ENCODE measurements at places on chromosomes 11 and 22.

- DNase-seq: no peak
These were observed 33.8 kb downstream of the PRDM10 start for GRCh38 chr11:129968591-129969419.

DNA sequence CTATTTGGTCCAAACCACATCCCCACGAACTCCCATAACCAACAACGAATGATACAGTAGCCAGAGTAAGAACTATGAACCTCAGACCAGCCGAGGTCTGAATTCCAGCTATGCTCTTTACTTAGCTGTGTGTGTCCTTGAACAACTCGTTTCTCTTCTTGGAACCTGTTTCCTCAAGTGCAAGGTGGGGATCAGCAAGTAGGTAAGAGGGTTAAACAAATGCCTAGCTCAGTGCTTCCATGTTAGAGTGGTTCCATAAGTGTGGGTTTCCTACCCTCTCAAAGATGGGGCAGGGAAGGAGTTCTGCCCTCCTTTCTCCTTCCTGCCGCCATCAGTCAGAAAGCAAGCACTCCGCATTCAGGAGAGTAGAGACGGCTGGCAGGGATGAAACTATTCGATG is 283.4 kb upstream of the SYN3 start:
- DNase-seq: no peak

DNA sequence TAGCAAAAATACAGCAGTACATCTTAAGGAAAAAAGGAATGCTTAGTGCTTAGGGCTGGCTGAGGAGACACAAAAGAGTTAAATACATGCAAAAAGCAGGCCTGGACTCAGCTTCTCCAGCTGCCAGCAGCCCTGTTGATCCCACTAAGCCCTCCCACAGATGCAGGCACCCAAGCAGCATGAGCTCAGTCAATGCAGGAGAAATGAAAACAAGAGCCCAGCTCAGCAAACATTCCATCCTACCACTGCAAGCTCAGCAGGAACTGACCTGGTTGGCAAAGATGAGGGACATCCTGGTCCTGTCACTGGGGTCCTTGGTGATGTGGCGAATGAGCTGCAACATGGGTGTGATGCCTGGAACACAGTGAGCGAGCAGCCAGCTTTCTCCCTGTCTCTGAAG is 5.8 kb downstream of the CYB5R2 start:
- no peak for DNase-seq

DNA sequence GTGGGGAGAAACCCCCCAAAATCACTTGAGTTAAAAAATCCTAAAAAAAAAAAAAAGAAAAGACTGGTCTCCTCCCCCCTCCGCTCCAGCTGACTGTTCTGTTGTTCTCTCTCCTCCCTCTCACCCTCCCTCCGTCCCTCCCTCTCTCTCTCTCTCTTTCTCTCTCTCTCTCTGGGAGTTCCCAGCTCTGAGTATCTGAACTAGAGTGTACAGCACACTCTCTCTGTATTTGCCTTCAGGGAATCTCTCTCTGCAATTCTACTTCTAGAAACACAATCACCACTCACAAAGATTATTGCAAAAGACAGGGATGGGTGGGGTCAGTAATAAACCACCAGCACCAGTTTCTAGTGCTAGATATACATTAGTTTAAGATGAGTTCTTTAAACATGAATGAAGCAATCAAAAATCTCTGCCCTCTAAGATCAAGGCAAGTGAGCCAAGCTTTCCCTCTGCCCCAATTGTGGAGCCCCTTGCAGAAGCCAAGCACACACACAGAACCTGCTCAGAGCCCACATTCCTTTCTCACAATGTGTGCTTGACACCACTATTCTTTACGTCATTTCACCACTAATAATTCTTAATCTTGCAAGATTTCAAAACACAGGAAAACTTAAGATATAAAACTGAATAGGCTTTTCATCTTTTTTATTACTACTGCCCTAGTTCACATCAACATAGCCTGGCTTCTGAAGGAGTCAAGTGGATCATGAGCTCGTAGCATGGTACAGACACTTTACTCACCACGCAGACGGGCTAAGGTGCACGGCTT is 133.5 kb downstream of the RBFOX2 start:
- no peak for DNase-seq

DNA sequence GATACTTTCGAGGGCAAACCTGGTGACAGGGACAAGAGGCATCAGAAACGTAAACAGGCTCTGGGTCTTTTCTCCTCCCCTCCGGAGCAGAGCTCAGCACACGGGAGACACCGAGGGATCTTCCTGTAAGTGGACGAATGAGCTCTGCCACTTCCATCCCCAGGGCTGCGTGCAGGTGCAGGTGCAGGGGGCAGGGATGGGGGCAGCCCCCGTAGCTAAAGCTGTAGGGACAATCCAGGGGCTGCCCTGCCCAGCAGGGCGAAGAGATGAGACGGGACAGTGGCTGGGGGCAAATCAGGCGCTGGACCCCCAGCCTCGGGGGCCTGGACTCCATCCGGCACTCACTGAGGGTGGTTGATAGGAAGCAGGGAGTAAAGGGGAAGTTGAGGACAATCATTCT is 505.4 kb downstream of the BRD1 start:
- no peak for DNase-seq

DNA sequence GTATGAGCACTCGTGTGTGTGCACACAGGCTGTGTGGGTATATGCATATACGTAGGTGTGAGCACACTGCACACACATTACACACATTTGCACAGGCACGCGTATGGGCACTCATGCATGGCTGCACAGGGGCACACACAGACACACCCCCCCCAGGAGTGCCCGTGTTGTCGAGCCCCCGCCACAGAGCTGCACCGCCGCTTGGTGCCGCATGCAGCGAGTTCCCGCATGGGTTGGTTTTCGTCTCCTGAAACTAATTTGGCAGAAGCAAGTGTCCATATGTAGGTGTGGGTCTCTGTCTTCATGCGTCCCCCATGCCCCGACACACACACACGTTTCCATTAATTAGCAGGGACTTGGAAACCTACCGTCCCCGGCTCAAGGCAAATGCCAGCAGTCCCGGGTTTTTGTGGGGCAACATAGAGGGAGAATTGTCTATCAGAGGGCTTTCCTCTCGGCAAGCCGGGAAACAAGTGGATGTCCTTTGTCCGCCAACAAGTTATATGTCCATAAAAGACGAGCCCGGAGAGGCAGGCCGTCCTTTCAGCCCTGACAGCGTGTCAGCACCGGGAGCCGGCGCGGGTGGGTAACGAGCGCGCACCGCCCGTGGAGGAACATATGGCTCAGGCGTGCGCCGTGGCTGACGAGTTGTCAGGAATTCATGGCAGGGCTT is 1291.7 kb downstream of the BRD1 start:
- DNase-seq: no peak

DNA sequence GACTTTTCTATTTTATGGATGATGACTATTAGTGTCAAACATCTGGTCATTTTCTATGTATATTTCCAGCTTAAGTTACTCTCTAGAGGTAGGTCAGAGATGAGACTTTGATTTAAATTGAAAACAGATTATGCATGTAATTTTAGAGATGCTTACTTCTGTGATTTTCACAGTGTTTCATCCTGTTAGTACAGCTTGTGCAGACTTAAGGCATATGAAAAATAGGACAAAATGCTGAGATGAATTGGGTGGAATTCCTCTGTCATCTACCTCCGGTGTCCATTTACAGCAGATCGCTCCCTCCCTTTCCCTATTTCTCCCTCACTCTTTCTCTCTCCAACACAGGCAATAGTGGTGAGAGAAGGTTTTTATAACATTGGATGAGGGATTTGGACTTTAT is 14.1 kb downstream of the JAM3 start:
- no peak for DNase-seq

- peak; percentile 34 for DNase-seq
These were observed 13.5 kb downstream of the PGA5 start for GRCh38 chr11:61254403-61255025.

DNA sequence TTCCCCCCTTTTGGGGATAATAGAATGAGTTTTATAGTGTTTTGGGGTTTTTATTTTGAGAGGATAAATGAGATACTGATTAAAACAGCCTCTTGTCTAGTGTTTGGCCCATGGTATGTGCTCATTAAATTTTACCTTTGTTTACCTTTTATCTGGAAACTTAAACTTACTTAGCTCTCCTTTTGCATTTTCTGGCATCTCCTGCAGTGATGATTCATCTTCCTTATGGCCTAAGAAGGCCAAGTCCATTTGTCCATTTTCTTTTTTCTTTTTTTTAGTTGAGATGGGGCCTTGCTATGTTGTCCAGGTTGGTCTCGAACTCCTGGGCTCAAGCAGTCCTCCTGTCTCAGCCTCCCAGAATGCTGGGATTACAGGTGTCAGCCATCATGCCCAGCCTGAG is 156.3 kb downstream of the COMMD9 start:
- no peak for DNase-seq

GRCh38 chr22:43921370-43921769 is 2.2 kb upstream of the PNPLA3 start:
- no peak for DNase-seq

- no peak for DNase-seq
These were observed 26.3 kb downstream of the KLHL22 start for GRCh38 chr22:20469110-20469868.

DNA sequence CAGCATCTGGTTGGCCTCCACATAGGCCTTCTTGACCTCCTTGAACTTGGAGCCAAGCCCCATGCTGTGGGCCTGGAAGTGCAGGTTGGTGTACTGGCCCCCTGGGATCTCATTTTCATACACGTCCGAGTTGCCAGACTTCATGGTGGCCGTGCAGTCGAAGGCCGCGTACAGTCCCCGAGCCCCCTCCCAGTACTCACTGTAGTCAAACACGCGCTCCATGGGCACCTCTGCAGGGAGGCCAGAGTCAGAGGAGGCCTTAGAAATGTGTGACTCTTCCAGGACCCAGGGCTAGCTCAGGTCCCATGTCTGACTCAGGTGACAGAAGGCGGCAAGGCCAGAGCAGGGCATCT is 6.7 kb upstream of the LRFN4 start:
- DNase-seq: no peak

DNA sequence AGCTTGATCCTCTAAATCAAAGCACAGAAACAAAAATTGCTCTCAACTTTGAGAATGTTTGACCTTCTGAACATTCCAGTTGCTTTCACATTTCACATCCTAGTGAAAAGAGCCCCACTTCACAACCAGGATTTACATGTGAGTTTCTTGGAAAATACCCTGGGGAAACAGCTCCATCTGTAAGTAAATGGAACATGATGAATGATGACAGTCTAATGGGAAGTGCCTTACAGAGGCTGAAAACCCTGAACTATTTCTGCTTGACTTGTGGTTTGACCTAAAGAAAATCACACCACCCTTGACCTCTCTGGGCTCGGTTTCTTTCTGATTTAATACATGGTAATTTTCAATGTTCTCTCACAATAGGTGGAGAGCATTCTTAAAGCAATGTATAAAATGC is 499.4 kb upstream of the API5 start:
- no peak for DNase-seq

GRCh38 chr11:4039011-4039410 is 55.6 kb upstream of the RRM1 start:
- no peak for DNase-seq

DNA sequence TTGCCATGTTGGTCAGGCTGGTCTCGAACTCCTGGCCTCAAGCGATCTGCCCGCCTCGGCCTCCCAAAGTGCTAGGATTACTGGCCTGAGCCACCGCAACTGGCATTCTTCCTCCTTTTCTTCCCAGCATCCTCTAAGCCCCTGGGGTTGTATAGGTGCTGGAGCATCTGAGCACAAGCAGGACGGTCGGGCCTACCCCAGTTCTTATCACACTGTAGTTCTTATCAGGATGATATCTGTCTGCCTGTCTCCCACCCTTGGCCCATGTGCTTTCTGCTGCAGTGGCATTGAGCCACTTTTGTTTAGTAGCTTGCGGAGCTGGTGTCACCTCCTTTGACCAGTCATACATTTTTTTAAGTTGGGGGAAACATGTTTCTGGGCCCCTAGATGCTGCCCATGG is 1.9 kb downstream of the RHOD start:
- DNase-seq: no peak

GRCh38 chr22:35467681-35468434 is 67.9 kb downstream of the MCM5 start:
- peak; percentile 22 for DNase-seq

- no peak for DNase-seq
These were observed 36.9 kb downstream of the GGTLC2 start for GRCh38 chr22:22681221-22681739.

DNA sequence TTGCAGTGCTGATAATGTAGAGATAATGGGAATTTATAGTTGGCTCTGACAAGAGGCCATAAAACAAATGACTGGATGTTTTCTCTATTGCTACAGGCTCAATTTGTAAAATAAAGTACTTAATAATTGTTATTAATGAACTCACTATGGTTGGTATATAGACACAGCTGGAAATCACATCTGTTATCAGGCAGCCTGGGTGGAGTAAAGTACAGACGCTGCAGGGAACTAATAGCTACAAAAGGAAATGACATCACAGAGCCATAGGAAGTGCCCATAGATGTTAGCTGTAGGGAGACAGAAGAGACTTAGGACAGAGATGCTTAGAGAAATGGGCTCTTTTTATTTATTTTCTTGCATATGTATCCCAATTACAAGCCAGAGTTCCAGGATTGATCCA is 81.0 kb upstream of the SNX19 start:
- no peak for DNase-seq

GRCh38 chr11:46382646-46383403 is 1.4 kb downstream of the MDK start:
- DNase-seq: no peak

DNA sequence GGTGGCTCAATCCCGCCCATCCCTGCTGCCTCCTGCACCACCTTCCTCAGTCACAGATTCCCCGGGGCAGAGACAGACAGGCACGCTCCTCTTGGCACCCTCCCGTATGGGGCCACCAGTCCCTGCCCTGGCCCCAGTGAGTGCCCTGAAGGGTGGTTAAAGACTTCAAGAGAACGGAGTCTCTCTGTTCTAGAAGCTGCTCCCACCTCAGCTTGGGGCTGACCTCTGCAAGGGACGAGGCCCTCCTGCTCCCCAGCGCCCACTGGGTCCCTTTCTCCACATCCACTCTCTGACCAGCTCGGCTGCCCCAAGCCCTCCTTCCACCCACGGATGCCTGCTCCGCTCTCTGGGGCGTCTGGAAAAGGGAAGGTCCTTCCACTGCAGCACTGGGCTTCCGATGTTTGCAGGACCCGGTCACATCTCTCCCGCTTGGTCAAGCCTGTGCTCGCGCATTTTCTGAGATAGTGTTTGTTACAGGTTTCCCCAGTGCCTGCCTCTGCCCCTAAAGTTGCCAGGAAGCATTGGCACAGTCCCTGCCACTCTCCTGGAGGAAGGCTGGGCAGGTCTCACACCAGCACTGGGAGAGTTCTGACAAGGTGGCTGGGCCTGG is 1487.9 kb downstream of the TBC1D22A start:
- DNase-seq: no peak

DNA sequence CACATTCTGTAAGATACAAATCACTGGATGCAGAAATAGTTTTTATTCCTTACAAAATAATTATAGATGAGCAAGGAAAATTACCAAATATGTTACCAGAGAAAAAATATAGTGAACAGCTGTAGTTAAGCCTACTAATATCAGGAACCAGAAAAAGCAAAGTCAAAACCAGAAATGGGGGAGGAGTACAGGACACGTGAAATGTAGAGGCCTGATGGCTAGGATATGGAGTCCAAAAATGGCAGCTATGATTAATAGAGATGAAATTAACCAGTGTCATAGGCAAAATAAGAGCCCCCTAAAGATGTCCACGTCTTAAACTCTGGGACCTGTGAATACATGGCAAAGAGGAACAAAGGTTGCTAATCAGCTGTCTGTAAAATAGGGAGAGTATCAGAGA is 34.1 kb downstream of the MRE11 start:
- DNase-seq: no peak

- DNase-seq: no peak
These were observed 5.6 kb downstream of the OTOG start for GRCh38 chr11:17552392-17553248.

- no peak for DNase-seq
These were observed 683 bp upstream of the FADS3 start for GRCh38 chr11:61892085-61892370.
